Psoas muscle (tissue), 8 donors: ENCODE measurements at places on chromosomes 1 and 21. TPM values are rescaled to one million over a fixed set of nuclear protein-coding genes. Genes with fewer than 3 reads are reported as not detected.
A peak's percentile ranks its signal among the peaks of the same experiment; 100 is the strongest.

DNA sequence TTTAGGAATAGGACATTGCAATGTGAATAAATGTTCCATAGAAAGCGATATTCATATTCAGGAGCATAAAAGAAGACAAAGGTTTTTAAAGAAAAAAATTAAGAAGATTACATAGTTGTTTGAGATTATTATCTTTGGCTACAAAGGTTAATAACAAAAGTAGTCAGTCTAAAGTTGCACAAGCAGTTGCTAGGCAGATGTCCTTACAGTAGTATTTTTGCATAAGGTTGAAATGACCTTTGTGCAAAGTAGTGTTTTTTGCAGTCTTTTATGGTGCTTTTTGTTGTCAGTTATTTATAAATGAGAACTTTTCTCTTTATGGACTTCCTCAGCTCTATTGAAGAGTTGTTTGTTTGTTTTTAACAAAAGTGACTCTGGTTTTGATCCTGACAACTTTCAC lies 447.8 kb downstream of the AMY1C start:
- DNase-seq, result no peak
- no peaks in the 10 kb centered on the region for H3K27me3 ChIP-seq
- no peak overlapping the region for H3K4me3 ChIP-seq
- no peak overlapping the region for H3K27ac ChIP-seq
- H3K36me3 ChIP-seq, result no peaks in the 10 kb centered on the region

DNA sequence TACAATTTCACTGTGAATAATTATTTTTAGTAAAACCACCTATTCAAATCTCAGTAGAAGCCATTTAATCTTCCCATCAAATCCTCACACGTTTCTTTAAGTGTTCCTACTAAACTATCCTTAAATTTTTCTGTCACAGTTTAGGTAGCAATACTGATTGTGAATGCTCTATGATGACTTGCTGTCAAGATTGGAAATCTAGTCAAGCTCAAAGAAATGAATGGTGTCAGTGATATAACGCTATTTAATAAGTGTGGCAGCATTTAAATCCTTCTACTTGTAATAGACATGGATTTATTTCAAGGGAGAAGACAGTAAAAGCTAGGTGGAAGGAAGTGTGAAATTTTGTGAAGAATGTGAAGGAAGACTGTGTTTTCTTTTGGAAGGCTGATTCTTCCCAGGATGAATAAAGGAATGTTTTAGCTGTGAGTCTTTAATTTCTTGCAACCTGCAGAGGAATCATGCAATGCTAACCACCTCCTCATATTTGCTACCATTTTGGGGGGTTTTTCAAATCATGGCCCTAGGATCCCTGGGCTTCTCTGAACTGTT lies 936.7 kb upstream of the NEGR1 start:
- no peak for DNase-seq
- no peaks in the 10 kb centered on the region for H3K4me1 ChIP-seq
- H3K27me3 ChIP-seq, result no peaks in the 10 kb centered on the region
- no peak overlapping the region for H3K27ac ChIP-seq
- no peaks in the 10 kb centered on the region for H3K36me3 ChIP-seq

Gene RNPEP
- 18.7 TPM for total RNA-seq

GRCh38 chr1:189880135-189880534 lies 597.5 kb downstream of the BRINP3 start:
- DNase-seq, result no peak
- no peak overlapping the region for H3K4me3 ChIP-seq
- no peaks in the 10 kb centered on the region for H3K36me3 ChIP-seq
- no peak overlapping the region for H3K27ac ChIP-seq
- H3K4me1 ChIP-seq, result no peaks in the 10 kb centered on the region
- H3K27me3 ChIP-seq, result no peaks in the 10 kb centered on the region

DNA sequence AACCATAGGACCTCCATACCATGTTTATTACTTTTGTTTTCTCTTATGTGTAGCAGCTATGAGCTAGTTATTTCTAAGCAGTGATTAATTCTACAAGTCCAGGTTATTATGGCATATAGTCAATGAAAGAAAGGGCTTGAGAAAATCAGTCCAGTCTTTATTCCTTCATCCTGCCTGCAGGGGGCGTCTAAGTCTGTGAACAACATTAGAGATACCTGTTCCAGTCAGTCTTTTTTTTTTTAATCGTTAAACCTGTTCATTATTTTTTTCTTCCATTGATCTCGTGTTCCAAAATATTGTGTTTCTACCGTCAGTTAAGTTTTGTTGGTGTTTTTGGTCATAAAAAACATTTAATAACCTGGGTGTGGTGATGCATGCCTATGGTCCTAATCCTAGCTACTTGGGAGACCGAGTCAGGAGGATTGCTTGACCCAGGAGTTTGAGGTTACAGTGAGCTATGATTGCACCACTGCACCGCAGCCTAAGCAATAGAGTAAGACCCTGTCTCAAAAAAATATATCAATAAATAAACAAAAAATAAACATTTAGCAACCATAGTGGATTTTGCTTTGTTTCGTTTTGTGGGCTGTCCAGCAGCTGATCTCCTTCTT lies 29.4 kb upstream of the CD2 start:
- H3K4me3 ChIP-seq, result no peak overlapping the region
- no peak overlapping the region for H3K27ac ChIP-seq
- no peaks in the 10 kb centered on the region for H3K4me1 ChIP-seq
- H3K27me3 ChIP-seq, result no peaks in the 10 kb centered on the region
- DNase-seq, result peak; percentile 30

DNA sequence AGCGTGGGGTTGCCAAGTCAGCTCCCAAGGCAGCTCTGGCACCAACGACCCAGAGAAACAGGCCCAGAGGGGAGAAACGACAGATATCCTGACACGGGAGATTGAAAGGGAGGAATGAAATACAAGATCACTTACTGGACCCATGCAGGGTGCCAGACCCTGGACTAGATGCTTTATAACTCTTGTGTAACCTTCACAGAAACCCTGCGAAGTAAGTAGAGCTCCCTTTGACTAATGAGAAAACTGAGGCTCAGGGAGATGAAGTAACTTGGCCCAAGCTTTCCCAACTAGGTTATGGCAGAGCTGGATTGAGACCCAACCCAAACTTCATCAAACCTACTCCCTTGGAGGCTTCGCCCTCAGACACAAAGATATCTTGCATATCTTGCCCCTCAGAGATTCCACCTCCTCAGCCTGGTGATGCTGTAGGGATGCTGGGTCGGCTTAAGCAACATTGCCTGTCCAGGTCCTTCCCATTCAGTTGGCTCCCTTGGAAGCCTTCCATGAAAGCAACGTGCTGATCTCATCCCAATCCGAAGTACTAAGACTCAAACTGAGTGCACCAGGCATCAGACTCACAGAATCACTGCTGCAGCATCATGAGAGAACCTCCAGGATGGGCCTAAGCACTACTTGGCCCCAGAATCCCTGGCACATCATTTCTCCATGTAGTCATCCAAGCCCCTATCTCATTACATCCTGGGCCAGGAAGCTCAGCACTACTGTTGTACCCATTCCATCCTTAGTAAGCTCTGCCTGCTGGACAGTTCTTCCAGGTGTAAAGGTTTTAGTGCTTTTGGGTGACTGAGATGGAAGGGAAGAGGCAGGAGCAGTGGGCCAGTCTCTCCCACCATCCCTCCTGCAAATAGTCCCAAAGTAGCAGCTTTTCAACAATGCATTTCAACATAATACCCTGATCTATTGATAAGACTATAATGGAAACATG lies 1.1 kb upstream of the IGSF9 start:
- no peak overlapping the region for H3K27ac ChIP-seq
- H3K4me1 ChIP-seq, result no peaks in the 10 kb centered on the region
- peak overlapping the region; percentile 65 for H3K4me3 ChIP-seq
- H3K27me3 ChIP-seq, result peaks cover 8% of the 10 kb centered on the region
- no peaks in the 10 kb centered on the region for H3K36me3 ChIP-seq

DNA sequence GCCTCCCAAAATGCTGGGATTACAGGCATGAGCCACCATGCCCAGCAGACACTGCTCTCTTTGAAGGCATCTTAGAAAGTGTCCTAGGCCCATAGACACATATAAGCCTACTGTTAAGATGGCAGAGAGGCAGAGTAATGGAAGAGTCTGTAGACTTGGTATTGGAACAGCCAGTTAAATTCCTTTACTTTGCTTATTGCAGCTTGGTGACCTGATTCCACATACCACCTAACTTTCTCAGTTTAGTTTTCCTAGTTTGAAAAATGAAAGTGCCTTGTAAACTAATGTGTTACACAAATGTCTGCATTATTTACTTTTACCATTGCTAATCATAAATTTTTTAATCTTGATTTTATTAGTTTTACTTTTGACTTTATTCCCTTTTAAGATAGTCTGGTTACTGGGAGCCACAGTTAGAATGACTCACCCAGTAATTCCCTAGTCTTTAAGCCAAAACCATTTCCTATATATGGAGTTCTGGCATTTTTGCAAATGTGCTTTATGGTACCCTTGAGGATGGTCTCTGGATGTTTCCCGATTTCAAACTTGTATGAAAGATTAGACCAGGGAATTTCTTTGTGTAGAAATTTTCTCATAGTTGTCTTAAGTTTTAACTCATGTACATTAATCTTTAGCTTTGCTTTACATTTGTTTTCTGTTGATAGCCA lies 6.4 kb downstream of the SMAP2 start:
- no peaks in the 10 kb centered on the region for H3K36me3 ChIP-seq
- H3K4me1 ChIP-seq, result peaks cover 32% of the 10 kb centered on the region
- H3K27ac ChIP-seq, result peak overlapping the region; percentile 7
- H3K4me3 ChIP-seq, result no peak overlapping the region

- H3K4me3 ChIP-seq, result no peak overlapping the region
- DNase-seq, result no peak
These were observed 68.7 kb downstream of the LMX1A start for GRCh38 chr1:165287781-165288180.

Gene GSTM3
- total RNA-seq, result 49.4 TPM

Gene JUN
- 160 TPM for total RNA-seq

Gene SEMA4A
- 1.2 TPM for total RNA-seq

DNA sequence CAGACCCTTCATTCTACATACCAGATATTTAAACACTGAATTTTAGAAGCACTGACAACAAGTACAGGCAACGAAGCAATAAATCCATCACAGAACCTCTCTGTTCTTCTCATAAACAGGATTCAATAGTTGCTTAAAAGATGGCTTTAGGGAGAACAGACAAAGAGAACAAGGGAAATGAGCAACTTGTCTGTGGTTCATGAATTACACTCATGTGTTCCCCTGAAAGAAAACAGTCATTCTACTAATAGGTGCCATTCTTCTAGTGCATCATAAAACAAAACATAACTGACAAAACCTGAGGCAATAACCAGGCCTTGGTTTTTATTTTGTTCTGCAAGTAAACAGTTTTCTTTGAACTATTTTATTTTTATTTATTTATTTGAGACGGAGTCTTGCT lies 6.8 kb downstream of the GNL2 start:
- H3K27ac ChIP-seq, result no peak overlapping the region
- H3K27me3 ChIP-seq, result no peaks in the 10 kb centered on the region
- H3K4me1 ChIP-seq, result no peaks in the 10 kb centered on the region
- no peak overlapping the region for H3K4me3 ChIP-seq

GRCh38 chr1:207069858-207070506 lies 16.9 kb downstream of the PFKFB2 start:
- peak; percentile 44 for DNase-seq
- no peak overlapping the region for H3K27ac ChIP-seq

Gene CYP4A22
- total RNA-seq, result not detected

- no peak overlapping the region for H3K27ac ChIP-seq
- H3K4me3 ChIP-seq, result no peak overlapping the region
- no peak for DNase-seq
These were observed 407.9 kb downstream of the VAV3 start for GRCh38 chr1:107557095-107557494.

Gene COL6A1
- total RNA-seq, result 79.8 TPM

DNA sequence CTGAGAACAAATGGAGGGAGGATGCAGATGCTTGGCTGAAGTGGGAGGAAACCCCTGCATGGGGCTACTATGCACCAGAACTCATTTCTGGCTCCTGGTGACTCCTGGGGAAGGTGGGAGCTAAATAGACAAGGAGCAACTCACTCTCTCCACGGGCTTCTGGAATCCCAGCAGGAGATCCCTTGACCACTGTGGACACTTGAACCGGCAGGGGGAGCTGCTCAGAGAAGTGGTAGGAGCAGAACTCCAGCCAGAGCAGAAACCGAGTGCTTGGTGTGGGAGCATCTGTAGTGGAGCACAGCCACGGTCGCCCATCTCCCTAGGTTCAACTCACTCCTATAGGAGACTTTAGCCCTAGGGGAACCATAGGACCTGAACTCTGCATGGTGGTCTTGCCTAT lies 205.6 kb upstream of the GJB5 start:
- no peak overlapping the region for H3K4me3 ChIP-seq
- H3K36me3 ChIP-seq, result no peaks in the 10 kb centered on the region
- H3K27ac ChIP-seq, result no peak overlapping the region
- DNase-seq, result no peak
- H3K27me3 ChIP-seq, result no peaks in the 10 kb centered on the region
- H3K4me1 ChIP-seq, result no peaks in the 10 kb centered on the region

- H3K36me3 ChIP-seq, result no peaks in the 10 kb centered on the region
- H3K4me1 ChIP-seq, result peaks cover 6% of the 10 kb centered on the region
- no peak overlapping the region for H3K4me3 ChIP-seq
- no peak for DNase-seq
- no peak overlapping the region for H3K27ac ChIP-seq
- no peaks in the 10 kb centered on the region for H3K27me3 ChIP-seq
These were observed 144.3 kb downstream of the DNM3 start for GRCh38 chr1:171985639-171986038.

Gene OR2L13
- total RNA-seq, result not detected

GRCh38 chr1:226279498-226279897 lies 29.5 kb downstream of the LIN9 start:
- DNase-seq, result no peak
- H3K4me3 ChIP-seq, result no peak overlapping the region
- H3K27ac ChIP-seq, result no peak overlapping the region

DNA sequence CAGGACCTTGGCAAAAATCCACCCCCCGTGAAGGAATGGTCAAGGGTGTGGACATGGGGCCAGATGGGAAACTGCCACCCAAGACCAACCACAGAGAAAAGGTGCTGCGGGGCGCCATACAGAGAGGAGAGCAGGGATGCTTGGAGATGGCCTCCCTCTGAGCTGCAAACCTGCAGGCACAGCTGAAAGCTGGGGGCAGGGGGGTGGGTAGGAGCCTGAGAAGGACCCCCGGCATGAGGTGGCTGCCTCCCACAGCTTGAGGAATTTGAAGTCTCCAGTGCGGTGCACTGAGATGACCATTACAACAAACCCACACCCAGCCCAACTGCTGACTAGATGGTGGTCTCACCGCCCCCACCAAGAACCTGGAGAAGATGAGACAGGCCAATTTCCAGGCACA lies 84.8 kb downstream of the WDR4 start:
- no peaks in the 10 kb centered on the region for H3K4me1 ChIP-seq
- no peak overlapping the region for H3K27ac ChIP-seq
- peaks cover 15% of the 10 kb centered on the region for H3K27me3 ChIP-seq
- no peaks in the 10 kb centered on the region for H3K36me3 ChIP-seq
- DNase-seq, result no peak

- H3K36me3 ChIP-seq, result no peaks in the 10 kb centered on the region
- H3K27me3 ChIP-seq, result no peaks in the 10 kb centered on the region
- peak; percentile 75 for DNase-seq
These were observed 10.2 kb upstream of the IFI16 start for GRCh38 chr1:158999316-159000069.

- no peak overlapping the region for H3K27ac ChIP-seq
- no peak overlapping the region for H3K4me3 ChIP-seq
- H3K36me3 ChIP-seq, result no peaks in the 10 kb centered on the region
- DNase-seq, result no peak
- no peaks in the 10 kb centered on the region for H3K27me3 ChIP-seq
These were observed 60.2 kb downstream of the GLUL start for GRCh38 chr1:182331387-182331786.

GRCh38 chr21:42764443-42764760 lies 111.0 kb downstream of the PDE9A start:
- no peak overlapping the region for H3K4me3 ChIP-seq
- peaks cover 2% of the 10 kb centered on the region for H3K27me3 ChIP-seq
- H3K27ac ChIP-seq, result no peak overlapping the region
- DNase-seq, result no peak
- no peaks in the 10 kb centered on the region for H3K36me3 ChIP-seq
